ENCODE measurements at places on chromosomes 1 and 21. TPM values are rescaled to one million over a fixed set of nuclear protein-coding genes. Genes with fewer than 3 reads are reported as not detected.

DNA sequence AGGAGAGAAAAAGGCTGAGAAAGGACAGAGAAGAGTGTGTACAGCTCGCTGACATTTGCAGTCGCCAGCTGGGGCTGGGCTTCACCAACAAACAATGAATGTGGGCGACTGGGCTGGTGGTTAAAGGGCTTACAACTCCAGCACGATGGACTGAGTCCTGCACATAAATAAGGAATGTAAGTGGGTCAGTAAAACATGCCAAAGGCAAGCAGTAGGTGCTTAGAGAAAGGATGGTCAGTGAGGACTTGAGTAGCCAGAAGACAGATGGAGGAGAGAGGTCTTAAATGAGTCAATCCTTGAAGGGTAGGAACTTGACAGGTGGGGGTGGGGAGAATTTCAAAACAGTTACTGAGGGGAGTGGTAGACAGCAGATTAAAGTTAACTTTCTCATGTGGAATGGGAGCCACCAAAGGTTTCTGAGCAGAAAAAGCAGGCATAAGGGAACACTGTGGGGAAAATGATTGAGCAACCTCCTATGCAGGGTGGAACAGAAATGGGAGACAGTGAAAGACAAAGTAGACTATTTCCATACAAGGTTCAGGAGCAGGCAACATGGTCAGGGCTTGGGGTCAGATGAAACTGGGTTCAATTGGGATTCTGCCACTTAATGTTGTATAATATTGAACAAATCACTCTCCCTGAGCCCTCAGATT lies 37.4 kb downstream of the GADD45A start:
- no peak for DNase-seq

DNA sequence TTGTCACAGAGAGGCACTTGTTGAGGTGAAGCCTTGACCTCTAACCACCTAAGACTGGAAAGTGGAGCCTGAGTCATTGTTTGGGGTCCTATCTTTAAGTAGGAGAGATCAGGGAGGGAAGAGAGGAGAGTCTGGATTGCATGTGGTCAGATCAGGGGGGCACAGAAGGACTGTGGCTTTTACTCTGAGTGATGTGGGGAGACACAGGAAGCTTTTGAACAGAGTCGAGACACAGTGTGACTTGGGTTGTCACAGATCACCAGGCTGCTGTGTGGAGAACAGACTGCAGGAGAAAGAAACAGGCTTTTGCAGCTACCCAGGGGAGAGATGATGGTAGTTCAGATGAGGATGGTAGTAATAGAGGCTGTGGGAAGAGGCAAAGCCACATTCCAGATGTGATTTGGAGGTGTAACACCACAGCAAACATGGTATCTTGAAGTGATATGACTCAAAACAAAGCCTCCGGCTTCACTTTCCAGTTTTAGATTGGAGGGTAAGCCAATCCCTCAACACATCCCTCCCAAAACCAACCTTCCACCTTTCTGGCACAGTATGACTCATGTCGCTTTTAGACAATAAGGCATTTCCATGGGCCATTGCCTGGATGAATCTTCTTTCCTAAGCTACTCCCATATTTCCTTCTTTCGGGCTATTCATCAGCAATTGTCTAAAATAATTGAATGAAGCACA lies 125.8 kb upstream of the SLC44A3 start:
- no peak for DNase-seq

GPR161 gene
- 20.7 TPM for polyA plus RNA-seq

DNA sequence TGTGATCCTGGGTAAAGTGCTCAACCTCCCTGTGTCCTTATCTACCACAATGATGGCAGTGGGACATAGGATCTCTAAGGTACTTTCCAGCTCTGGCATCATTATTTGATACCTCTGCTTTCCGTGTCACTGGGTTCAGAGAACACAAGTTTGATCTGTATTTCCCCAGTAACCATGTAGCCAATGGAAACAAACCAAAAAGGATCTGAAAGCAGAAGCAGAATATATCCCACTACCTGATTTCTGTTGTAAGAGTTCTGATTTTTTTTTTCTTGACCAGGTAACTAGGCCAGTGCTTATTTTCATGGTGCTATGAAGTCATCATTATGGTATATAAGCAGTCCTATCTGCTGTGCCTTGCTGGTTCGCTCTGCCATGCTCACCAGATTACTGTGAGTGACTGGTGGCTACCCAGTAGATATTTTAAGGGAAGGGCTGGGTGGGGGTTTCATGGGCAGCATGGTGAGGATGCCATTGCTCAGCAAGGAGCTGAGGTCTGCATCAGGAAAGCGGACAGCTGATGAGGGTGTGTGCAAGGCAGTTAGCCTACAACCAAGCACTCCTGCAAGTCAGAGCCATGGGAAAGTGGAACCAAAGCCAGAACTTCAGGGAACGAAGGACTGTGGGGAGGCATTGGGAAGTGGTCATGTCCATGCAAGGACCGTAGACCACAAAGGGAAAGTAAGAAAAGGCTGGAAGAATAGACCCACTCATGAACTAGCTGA lies 104.9 kb upstream of the EDEM3 start:
- DNase-seq, result no peak

DNA sequence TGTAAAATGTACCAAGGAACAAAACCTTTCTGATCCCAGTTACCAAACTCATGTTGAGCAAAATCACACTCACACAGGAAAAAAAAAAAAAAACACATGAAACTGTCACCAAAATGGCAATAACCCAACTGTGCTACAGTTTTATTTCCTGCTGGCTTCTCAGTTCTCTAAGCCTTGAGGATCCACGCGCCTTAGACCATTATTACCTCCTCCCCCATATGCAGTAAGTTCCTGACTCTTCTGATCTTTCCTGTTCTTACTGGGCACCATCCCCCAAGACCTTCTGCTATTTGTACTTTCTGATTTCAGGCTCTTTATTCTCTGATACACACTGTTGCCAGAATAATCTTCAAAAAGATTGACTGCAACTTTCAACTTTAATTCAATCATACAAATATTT lies 79.6 kb downstream of the SLC45A1 start:
- DNase-seq, result no peak

DNA sequence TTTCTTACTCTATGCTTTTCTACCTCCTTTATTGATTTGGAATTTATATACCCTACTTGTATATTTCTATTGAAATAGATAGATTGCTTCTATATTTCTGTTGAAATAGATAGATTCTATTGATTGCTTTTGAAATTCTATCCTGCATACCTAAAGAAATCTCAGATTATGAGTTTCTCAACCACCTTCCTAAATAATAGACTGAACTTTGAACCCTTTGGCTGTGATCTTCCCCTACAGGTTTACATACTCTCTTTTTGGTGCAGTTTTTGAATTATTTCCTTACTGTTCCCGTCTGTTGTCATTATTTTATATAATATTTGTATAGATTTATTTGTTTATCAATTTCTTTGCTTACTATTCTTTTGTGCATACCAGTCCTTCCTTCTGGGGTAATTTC lies 20.4 kb upstream of the CSF3R start:
- DNase-seq, result no peak

DNA sequence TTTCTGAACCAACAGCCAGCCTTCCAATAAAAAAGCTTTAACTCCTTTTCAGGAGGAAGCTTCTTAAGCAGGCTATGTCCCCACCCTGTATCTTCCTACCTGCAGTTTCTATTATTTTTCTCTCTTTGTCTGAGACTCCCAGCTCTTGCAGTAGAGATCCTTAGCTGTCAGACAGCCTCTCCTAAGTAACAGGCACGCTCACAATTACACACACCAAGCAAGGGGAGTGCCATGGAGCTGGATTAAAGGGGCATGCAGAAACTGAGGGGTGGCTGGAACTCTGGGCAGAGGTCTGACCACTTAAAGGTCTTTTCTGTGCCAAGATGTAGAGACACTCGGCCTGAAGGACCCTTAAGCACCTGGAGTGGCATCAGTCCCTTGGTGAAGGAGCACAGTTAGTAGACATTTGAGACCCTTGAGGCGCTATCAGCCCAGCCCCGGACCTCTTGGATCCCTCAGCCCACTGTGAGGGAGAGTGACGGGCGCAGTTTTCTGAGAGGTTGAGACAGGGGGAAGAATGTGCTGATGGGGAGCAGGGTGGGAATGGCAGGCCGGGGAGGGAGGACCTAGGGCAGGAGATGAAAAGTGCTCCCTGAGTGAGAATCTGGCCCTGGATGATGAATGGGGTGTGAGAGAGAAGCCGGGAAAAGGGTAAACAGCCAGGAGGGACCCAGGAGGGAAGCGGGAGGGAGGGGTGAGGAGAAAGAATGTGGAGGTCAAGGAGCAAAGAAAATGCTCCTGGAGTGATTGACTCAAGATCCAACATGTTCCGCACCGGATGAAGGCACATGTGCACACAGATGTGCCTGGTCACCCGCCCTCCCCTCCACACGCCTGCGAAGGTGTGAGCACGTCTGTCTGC lies 13.3 kb downstream of the PLXNA2 start:
- DNase-seq, result no peak

- no peak for DNase-seq
Observed at GRCh38 chr1:87449348-87449963, 120.8 kb downstream of the LMO4 start.

DNA sequence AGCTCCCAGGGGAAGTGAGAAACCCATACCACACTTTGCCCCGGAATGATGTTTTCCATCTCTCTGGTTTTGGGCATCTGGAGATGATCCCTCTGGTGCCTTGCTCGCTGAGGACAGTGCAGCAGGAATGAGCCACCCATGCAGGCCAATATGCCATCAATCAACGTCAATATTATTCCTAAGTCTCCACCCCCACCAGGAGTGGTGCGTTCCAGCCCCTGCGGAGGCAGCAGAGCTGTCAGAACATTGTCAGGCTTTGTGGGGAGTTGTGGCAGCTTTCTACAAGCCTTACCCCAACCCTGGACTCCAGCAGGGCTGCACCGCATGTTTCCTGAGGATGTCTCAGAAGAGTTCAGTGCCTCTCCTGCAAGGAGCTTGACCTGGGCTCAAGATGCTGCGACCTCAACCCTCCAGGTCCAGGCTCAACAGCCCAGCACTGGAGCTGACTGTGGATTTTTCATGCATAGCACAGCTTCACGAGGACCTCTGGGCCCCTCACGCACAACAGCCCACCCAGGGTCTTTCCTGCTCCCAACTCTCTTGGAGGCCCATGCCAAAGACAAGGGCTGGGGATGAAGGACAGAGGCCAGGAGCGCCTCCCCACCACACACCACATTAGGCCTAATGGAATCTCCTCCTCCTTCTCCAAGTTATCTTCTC lies 67.5 kb downstream of the PSMG1 start:
- no peak for DNase-seq

GRCh38 chr1:89598450-89599331 lies 34.2 kb upstream of the LRRC8C start:
- DNase-seq, result peak; percentile 12

PPIAL4G gene
- polyA plus RNA-seq, result not detected

DNA sequence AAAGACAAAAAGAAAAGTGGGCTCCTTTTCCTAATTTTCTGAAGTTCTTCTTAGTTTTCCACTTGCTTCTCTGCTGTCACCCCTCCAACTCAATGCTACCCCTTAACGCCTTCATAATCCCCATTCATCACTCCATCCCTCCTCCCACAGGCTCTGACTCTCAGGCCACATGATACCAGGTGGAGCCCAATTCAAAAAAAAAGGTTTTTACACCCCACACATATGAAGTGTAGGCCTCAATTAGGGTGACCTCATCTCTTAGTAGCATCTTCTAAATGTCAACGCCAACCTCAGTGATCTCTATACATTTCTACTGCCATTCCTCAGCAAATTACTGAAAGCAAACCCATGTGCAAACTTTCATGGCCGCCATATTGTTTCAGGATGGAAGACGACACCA lies 6.4 kb downstream of the SSBP3 start:
- no peak for DNase-seq

CFAP74 gene
- 0.79 TPM for polyA plus RNA-seq

DNA sequence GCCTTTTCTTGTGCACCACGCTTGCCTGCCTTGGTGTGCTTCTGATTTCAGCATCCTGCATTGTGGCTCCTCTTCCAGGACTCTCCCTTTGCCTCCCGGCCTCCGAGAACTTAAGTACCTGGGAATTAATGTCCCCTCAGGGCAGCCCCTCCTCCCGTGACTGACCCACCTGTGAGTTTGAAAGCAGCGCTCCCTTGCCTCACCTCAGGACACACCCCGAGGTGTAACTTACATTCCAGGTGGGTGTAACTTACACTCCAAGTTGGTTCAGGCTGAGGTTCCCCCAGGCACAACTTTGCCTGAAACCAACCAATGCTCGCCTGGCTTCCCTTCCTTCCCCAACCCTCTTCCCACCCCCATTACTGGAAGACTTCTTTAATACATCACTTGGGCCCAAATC lies 161.4 kb downstream of the KAZN start:
- no peak for DNase-seq

USP33 gene
- polyA plus RNA-seq, result 72.2 TPM

GRCh38 chr1:178005450-178005849 lies 35.6 kb upstream of the SEC16B start:
- DNase-seq, result no peak

GRCh38 chr1:226223157-226223785 lies at the start of gene MIXL1:
Gene MIXL1, plus strand, starts transcription at chr1:226223664. Its CDS starts 18 bp downstream, at chr1:226223682.
- DNase-seq, result no peak

DNA sequence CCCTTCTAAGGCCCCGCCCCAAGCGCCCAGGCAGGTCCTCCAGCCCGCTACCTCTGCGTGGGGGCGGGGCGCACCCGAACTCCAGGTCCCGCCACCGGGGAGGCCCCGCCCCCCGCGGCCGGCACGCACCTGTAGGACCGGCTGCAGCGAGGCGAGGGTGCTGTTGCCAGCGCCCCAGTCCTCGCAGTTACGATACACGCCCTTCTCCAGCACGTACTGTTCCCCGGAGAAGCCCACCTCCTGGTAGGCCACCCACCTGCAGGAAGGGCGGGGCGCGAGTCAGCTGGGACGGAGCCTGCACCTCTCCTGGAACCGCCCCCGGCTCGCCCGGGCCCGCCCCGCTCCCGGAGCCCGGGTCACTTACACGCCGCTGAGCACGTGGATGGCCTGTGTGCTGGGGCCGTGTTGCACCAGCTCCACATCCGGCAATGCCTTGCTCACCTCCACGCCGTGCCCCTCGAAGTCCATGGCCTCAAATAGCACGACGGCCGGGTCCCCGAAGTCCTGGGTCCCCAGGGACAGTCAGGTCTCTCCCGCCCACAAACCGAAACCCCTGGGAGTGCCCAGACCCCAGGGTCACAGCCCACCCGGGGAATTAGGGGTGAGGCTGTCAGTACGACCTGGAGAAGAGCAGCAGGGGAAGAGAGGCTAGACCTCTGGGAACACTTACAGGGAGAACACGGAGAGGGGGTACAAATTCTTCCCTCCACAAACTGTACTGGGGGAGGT lies 17.3 kb downstream of the CRYBG2 start:
- DNase-seq, result peak; percentile 39

PRAMEF4 gene
- polyA plus RNA-seq, result not detected

DNA sequence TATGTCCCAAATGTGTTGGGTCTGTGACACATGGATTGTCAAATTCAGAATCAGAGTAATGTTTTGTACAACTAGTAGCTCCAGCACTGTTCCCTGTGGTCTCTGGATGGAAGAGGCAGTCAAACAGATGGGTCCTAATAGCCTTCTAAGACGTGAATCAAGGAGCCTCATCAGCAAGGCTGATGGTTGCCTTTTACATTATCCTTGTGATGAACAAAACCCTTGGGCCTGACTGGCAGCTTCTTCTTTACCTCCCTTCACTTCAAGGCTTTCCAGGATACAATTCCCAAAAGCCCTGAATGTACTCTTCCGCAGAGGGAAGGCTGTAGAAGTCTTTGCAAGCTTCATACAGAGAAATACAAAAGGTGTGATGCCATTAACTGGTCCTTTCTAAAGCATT lies 633.3 kb downstream of the USP25 start:
- no peak for DNase-seq

Measured in left renal pelvis (tissue), 4 donors.